ENCODE measurements at places on chromosomes 4 and X. TPM values are rescaled to one million over a fixed set of nuclear protein-coding genes. Genes with fewer than 3 reads are reported as not detected.

GRCh38 chrX:71251466-71251973, 2.4 kb downstream of the ZMYM3 start:
- DNase-seq = no peak

DNA sequence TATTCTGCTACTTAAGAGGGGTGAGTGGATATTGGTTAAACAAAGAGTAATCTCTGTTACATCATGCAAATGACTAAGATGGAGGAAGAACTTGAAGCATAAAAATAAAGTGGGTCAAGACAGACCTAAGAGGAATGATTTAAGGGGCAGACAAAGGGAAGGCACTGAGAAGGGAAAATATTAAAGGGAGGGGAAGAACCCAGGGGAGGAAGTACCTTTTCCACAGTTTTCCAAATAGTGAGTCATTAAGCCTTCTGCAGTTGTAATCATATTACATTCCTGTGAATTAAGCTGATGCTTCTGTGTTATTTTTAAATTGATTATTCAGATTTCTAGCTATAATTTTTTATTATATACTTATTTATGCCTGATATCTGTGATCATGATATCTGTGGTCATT, 253.3 kb downstream of the CENPC start:
- no peak for DNase-seq

DNA sequence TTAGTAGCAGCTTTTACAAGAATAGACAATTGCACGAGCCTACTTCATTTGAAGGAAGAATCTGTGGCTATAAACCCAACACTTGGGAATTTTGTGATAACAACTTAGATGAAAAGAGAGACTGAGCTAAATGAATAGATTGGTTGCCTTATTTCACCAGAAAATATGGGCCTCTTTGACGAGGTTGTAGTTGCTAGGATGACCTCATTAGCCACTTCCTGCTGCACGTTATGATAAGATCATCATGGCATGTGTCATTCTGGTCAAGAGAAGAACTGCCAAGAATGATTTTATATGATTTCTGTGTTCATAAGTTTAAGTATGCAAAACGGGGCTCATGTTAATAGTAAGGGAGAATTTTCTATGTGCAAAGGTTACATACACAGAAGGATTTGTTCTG, 321.9 kb upstream of the GIMD1 start:
- peak; percentile 13 for DNase-seq

GRCh38 chrX:20066968-20067708, 49.6 kb downstream of the MAP7D2 start:
- DNase-seq = peak; percentile 67

DNA sequence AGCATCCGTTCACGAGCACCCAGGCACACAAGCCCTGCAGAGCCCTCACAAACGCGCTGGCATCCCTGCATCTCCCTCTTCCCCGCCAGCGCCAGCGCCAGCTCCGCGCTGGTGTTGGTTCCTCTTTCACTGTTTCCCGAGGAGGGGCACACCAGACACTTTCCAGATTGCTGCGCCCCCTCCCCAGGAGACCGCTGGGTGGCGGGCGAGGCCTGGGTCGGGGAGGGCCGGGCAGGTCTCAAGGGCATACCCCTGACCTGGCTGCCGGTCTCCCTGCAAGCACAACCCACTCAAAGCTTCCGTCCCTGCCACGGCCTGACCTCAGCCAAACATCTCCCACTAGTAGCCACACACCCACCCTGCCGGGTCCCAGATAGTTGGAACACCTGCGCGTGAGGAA, 2.2 kb upstream of the NKX1-1 start:
- DNase-seq = no peak

- no peak for DNase-seq
Measured at GRCh38 chr4:26724534-26724933, 136.1 kb upstream of the STIM2 start.

DNA sequence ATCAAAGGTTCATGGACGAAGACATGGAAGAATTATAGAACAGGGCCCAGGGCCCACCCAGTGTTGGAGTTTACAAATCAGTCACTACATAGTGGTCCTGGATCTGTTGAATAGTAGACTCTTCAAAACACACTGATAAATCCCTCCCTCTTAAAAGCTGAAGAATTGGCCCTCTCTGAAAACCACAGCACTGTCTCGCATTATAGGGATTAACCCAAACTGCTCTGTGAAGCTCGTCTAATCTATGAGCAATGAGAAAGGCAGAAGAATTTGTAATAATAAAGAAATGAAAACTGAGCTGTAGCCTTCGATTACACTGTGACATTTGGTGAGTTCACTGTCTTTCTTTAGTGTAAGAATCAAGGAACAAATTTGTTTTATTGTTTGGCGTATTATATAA, 92.5 kb upstream of the ZFP42 start:
- no peak for DNase-seq

DNA sequence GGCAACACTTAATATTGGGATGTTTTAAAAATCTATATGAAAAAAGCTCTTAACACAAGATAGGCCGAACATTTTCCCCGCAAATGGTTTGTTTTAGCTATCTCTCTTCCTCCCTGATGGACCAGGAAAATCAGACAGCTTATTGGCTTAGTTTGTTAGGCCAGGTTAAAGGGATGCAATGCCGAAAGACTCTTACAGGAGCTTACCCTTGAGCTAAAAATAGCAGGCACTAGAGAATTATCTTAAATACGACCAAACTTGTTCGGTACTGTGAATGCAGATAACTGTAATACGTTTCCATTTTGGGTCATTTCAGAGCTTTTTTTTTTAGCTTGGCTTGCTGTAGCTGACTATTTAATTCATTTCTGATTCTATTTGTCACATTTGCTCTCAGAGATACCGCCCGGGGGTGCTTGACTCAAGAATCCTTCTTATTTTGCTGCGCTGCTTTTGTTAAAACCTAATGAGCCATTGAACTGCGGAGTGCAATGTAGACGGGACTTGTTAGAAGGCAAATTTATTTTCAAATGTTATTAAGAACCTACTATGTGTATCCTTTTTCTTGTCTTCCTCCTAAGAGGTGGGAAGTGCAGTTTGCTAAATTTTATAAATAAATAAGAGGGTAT, 23.3 kb downstream of the PPARGC1A start:
- no peak for DNase-seq

GRCh38 chr4:87255755-87256154, 35.3 kb upstream of the KLHL8 start:
- no peak for DNase-seq

- no peak for DNase-seq
Measured at GRCh38 chrX:2501559-2502102, 855 bp upstream of the DHRSX start.

GRCh38 chr4:20813700-20814099, 113.4 kb downstream of the PACRGL start:
- DNase-seq = peak; percentile 12

DNA sequence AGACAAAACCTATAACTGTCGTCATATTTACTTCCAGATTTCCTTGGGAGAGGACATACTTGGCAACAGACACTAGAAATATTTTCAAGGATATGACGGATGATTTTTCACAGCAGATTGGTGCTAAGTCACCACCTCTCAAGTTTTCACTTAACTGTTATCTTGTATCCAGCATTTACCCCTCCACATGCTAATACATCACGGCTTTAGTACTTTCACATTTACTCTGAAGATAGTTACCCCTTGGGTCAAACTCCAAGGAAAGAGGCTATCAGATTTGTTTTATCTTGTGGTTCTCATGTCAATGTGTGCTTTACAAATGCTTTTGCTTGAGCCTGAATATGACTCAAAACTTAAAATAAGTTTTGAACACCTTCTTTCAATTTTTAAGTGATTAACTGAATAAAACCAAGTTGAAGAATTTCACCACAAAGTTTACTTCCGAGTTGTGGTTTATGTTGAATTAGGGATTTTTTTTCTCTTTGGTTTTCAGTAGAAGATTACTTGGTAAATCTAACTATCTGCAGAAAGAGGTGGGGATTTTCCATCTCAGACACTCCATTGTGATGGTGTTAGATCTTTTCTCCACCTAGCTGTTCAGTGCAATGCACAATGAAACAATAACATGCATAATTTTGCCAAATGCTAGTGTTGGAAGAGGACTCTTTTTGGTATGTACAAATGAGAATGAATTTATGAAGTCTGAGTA, 75.4 kb upstream of the FAT1 start:
- DNase-seq = peak; percentile 8

DNA sequence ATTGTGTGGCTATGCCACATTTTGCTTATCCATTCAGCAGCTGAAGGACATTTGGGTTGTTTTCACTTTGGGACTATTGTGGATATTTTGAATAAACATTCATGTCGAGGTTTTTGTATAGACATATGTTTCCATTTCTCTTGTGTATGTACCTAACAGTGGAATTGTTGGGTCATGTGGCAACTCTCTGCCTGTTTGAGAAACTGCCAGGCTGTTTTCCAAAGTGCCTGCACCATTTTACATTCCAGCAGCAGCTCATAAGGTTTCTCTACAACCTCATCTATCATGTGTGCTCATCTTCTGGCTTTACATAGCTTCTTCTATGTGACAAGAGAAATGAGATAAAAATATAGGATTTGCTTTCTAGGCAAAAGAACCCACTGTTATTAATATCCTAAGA, 29.5 kb upstream of the TSPAN5 start:
- DNase-seq = no peak

DNA sequence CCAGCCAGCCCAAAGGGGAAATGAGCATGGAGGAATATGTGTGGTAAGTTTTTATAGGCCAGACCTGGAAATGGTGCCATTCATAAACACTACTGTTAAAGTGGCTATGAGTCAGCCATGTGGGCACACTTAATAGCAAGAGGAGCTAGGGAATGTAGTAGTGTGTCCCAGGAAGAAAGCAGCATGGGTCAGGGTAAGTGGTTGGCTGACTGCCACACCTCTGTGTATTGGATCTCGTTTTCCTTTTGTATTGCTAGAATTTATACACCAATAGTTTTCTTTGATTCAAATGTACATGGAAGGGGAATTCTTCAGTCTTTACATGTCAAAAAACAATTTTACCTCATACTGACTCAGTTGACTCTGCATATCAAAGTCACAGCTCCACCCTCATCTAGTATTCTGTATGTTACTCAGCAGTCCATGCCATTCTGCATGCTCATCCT, 22.9 kb upstream of the SGMS2 start:
- no peak for DNase-seq

DNA sequence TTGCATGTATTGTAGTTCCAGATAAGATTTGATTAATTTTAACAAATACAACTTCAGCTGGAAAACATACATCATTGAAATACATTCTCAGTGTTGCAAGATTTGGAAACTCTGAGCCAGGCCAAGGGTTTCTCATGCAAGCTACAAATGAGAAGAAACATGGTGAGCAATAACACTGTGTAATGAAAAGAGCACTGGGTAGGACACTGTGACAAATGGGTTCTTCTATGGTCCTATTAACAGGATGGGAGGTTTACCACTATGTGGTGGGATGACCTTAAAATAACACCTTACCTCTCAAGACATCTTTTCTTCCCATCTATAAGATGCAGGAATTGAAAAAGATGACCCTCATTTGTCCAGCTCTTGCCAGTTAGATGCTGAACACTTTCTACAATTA, 19.6 kb upstream of the NDNF start:
- no peak for DNase-seq

GRCh38 chr4:17664755-17665154, 50.3 kb downstream of the MED28 start:
- DNase-seq = no peak

DNA sequence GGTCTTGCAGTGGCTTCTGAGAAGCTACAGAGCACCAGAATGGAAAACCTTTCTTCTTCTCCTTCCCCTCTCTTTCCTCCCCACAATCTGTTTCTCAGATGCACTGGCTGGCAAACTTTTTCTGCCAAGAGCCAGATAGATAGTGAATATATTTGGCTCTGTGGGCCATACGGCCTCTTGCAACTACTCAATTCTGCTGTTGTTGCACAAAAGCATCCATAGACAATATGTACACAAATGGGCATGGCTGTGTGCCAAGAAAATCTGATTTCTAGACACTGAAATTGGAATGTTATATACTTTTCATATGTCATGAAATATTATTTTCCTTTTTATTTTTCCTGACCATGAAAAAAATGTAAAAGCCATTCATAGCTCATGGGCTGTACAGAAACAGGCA, 3.1 kb downstream of the PHEX start:
- DNase-seq = no peak

DNA sequence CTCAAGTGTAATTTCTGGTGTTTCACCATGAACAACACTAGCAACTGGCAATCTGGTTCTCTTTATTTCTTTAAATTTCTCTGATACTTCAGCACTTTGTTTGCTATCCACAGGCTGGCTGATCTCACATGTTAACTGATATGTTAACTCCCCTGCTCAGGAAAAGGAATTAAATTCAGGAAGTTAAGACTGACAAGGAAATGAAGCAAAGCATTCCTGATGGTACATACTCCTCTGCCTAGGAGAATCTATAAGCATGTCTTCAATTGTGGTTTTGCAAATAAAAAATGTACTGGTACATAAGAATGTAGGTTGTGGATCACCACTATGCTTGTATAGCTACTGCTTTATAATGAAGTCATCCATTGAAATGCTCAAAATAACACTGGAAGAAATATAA, 1119.2 kb upstream of the INTU start:
- DNase-seq = no peak

GRCh38 chr4:176971576-176972115, 178.9 kb upstream of the VEGFC start:
- DNase-seq = peak; percentile 51

GRCh38 chr4:17816142-17816541, 5.4 kb downstream of the NCAPG start:
- DNase-seq = no peak

DNA sequence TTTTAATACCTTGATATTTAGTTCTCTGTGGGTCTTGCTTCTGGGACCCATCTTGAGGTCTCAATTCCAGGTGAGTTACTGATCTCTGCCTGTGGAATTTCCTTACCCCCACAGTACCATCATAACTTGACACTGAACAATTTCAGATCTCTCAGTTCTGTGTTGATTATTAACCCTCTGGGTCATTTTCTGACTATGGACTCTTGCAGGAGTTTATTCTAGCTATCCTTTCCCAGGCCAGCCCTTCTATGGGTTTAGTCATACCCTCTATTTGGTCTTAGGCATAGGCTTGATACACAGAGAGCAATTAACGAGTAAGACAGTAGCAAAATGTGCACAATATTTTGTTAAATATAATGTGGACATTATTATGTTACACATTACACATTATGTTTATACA, 3.7 kb upstream of the SPARCL1 start:
- no peak for DNase-seq

- DNase-seq = peak; percentile 54
Measured at GRCh38 chr4:139083607-139083955, 68.0 kb downstream of the NOCT start.

The ANK2 gene
- total RNA-seq = 200 TPM

The CSAG2 gene
- total RNA-seq = not detected

The BANK1 gene
- 0.41 TPM for total RNA-seq

The HHIP gene
- total RNA-seq = 16.0 TPM

The PRRG1 gene
- total RNA-seq = 15.3 TPM

The MPP1 gene
- total RNA-seq = 23.3 TPM

The TFE3 gene
- 18.9 TPM for total RNA-seq

The ASB5 gene
- total RNA-seq = 0.09 TPM

The REPS2 gene
- total RNA-seq = 1.7 TPM

The CACNA1F gene
- total RNA-seq = not detected

The MAGEB3 gene
- total RNA-seq = not detected

All from fibroblast of the aortic adventitia (primary cell).